ENCODE measurements at places on chromosomes 16 and 17. TPM values are rescaled to one million over a fixed set of nuclear protein-coding genes. Genes with fewer than 3 reads are reported as not detected.

LYZL6 gene
- not detected for total RNA-seq

NXN gene
- total RNA-seq, result 13.9 TPM

PERCC1 gene
- total RNA-seq, result not detected

GAST gene
- not detected for total RNA-seq

ACSM5 gene
- total RNA-seq, result 0.44 TPM

ZNF207 gene
- total RNA-seq, result 112 TPM

ZFPM1 gene
- total RNA-seq, result 0.81 TPM

Measured in bladder microvascular endothelial cell (primary cell).